Testis (tissue), 5 donors: ENCODE measurements at places on chromosomes 6 and 20. TPM values are rescaled to one million over a fixed set of nuclear protein-coding genes. Genes with fewer than 3 reads are reported as not detected.
A peak's percentile ranks its signal among the peaks of the same experiment; 100 is the strongest.

Gene KCNK16
- not detected for total RNA-seq

DNA sequence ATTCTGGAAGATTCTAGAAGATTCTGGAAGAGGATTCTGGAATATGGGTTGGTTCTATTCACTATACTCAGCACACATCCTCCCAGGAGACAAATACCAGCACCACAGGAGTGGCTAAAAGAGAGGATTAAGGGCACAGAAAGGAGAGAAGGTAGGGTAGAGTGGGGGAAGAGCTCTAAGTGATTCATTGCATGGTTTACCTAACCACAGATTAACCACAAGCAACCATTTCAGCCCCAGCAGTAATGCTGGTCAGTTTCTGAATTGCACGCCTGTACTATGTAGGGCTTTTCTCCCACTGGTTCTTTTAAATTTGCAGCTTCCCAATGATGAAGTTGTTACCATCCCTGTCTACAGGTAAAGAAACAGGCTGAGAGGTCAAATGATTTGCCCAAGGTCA is 192.7 kb upstream of the PMEPA1 start:
- H3K27ac ChIP-seq = no peak overlapping the region
- no peaks in the 10 kb centered on the region for H3K36me3 ChIP-seq
- H3K27me3 ChIP-seq = no peaks in the 10 kb centered on the region
- H3K4me1 ChIP-seq = no peaks in the 10 kb centered on the region

DNA sequence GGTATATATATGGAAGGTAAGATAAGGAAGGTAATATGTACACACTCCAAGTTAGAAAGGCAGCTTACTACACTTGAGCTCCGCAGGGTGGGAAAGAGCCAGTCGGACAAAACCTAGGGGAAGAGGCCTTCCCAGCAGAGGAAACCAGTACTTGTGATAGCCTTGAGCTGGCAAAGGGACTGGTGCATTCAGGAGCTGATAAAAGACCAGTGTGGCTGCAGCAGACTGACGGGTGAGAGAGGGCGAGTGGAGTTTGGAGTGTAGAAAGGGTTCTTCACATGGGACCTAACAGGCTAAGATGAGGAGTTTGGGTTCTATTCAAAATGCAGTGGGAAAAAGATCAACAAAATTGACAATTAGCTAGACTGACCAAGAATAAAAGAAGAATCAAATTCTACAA is 49.3 kb upstream of the KIF13A start:
- no peak for DNase-seq
- H3K36me3 ChIP-seq = no peaks in the 10 kb centered on the region
- H3K4me1 ChIP-seq = no peaks in the 10 kb centered on the region

- DNase-seq = no peak
- H3K27ac ChIP-seq = no peak overlapping the region
- no peak overlapping the region for H3K4me3 ChIP-seq
- H3K4me1 ChIP-seq = no peaks in the 10 kb centered on the region
These were observed 38.7 kb downstream of the DACT2 start for GRCh38 chr6:168280899-168281245.

- H3K27me3 ChIP-seq = no peaks in the 10 kb centered on the region
- peak overlapping the region; percentile 88 for H3K27ac ChIP-seq
- H3K4me1 ChIP-seq = peaks cover 14% of the 10 kb centered on the region
- H3K36me3 ChIP-seq = no peaks in the 10 kb centered on the region
- no peak overlapping the region for H3K4me3 ChIP-seq
These were observed 1.5 kb downstream of the NDUFAF5 start for GRCh38 chr20:13786143-13786828.

Gene EEF1A2
- 9.8 TPM for total RNA-seq

Gene GPX5
- 1.2 TPM for total RNA-seq

Gene PLCB1
- 9.8 TPM for total RNA-seq

DNA sequence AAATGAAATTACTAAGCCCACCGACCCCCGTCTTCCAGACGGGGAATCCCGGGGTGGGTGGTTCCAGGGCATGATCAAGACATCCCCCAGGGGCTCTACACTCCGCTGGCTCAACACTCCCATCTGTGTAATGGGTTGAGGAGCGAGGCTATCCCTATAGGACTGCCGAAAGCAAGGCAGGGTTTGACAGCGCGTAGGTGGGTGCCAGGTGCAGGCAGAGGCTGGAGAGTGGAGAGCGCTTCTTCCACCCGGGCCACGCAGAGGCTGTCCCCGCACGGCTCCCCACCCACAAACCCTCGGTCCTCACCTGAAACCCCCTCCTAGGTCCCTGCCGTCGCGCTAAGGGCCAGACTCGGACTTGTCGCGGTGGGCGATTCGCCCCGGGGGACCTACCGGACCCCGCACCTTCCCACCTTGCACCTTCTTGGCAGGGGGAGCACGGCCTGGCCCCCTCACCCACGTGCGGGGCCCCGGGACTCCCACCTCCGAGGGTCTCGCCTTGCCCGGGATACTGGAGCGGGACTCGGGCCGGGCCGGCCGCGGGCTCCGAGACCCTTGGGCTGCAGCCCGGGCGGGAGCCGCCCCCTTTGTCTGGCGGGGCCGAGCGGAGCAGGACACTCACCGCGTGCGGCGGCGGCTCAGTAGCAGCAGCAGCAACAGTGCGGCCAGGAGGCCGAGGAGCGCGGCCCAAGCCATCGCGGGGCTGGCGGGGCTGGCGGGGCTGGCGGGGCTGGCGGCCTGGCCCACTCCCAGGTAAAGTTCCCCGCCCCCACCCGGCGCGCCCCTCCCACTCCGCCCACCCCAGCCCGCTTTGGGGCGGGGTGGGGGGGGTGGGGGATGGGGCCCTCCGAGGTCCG is at the start of gene PTGIS:
PTGIS (minus strand) TSS at position 717 of the 857 bp plus-strand sequence; CDS start at position 696, 21 bp downstream.
- peak within 1 kb of the TSS; percentile 61 for H3K4me3 ChIP-seq
- DNase-seq = no peak
- peak within 1 kb of the TSS; percentile 84 for H3K27ac ChIP-seq
- no peaks in the 10 kb centered on the region for H3K27me3 ChIP-seq

Gene GTSF1L
- total RNA-seq = 79.2 TPM

Gene LRFN2
- 1.6 TPM for total RNA-seq

Gene C6orf132
- total RNA-seq = 1.1 TPM

DNA sequence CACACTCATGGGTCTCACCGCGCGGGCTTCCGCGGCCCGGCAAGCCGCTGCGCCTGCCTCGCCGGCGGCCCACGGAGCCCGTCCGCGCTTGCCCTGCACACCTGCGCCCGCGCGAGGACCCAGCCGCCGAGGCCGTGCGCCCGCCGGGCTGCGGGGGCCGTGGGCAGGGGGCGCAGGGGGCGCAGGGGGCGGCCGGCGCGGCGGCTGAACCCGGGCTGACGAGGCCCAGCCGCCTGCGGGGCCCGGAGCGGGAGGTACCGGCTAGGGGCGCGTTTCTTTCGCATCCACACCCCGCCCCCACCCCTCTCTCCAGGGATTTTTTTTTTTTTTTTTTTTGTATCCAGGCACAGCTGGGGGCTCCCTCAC is 43.8 kb upstream of the OSTM1 start:
- H3K4me1 ChIP-seq = peaks cover 38% of the 10 kb centered on the region
- H3K27me3 ChIP-seq = no peaks in the 10 kb centered on the region
- H3K36me3 ChIP-seq = no peaks in the 10 kb centered on the region
- peak overlapping the region; percentile 53 for H3K4me3 ChIP-seq
- no peak overlapping the region for H3K27ac ChIP-seq

GRCh38 chr6:1890071-1890470 is 280.4 kb downstream of the FOXC1 start:
- H3K4me1 ChIP-seq = no peaks in the 10 kb centered on the region
- no peak for DNase-seq
- H3K27ac ChIP-seq = no peak overlapping the region

Gene BFSP1
- total RNA-seq = 10.7 TPM

- H3K27me3 ChIP-seq = no peaks in the 10 kb centered on the region
- no peak overlapping the region for H3K27ac ChIP-seq
- no peak overlapping the region for H3K4me3 ChIP-seq
- DNase-seq = no peak
- H3K36me3 ChIP-seq = no peaks in the 10 kb centered on the region
- H3K4me1 ChIP-seq = peaks cover 3% of the 10 kb centered on the region
These were observed 26.1 kb downstream of the RBCK1 start for GRCh38 chr20:434221-434620.
